ENCODE measurements at places on chromosomes 2 and 18.
A peak's percentile ranks its signal among the peaks of the same experiment; 100 is the strongest.

- no peak overlapping the region for H3K4me3 ChIP-seq
- DNase-seq, result no peak
- no peaks in the 10 kb centered on the region for H3K36me3 ChIP-seq
- no peak overlapping the region for H3K27ac ChIP-seq
Measured at GRCh38 chr2:76320716-76321115, 610.0 kb upstream of the GCFC2 start.

DNA sequence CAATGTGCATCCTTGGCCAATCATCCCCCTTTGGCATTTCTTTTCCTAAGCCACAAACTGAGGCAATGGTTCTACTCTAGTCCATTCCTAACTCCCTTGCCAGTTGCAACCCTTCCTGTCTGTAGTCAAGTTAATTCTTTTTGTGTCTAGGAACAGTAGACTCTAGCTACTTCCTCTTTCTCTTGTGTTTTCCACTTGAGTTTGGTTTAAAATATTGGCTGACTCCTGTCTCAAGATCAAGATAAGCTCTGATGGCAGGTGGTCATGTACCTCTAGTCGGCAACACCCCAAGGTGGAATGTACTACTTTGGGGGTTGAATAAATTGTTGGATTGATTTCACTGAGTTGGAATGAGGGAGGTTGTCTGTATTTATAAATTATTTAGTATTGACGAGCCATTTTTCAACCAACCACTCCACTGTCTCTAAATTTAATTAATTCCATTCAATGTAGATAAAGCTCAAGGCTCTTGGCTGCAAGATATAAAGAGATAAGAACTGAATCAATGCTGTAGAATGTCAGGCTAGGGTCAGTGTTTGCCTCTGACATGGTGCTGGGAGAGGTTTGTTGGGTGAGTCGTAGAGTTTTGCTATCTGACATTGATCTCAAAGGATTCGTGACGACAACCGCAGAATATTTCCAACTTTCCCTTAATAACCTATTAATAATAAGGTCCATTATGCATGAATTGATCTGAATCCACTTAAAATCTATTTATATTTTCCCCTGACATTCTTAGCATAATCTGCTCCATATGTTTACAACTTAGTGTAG lies 188.7 kb upstream of the APCDD1 start:
- H3K36me3 ChIP-seq, result no peaks in the 10 kb centered on the region
- H3K4me3 ChIP-seq, result no peak overlapping the region
- DNase-seq, result no peak

- H3K27me3 ChIP-seq, result no peaks in the 10 kb centered on the region
- no peaks in the 10 kb centered on the region for H3K36me3 ChIP-seq
- H3K4me3 ChIP-seq, result no peak overlapping the region
- no peak for DNase-seq
- H3K27ac ChIP-seq, result no peak overlapping the region
Measured at GRCh38 chr2:156517419-156517818, 81.2 kb downstream of the GPD2 start.

- no peaks in the 10 kb centered on the region for H3K36me3 ChIP-seq
- peak within 1 kb of the TSS; percentile 68 for H3K27ac ChIP-seq
- H3K4me1 ChIP-seq, result no peaks in the 10 kb centered on the region
- DNase-seq, result peak; percentile 14
- no peaks in the 10 kb centered on the region for H3K27me3 ChIP-seq
Measured at GRCh38 chr2:157443795-157444640, at the start of gene CYTIP. TSS of gene CYTIP (minus strand) at chr2:157444089. CDS start at chr2:157444020, 69 bp downstream.

DNA sequence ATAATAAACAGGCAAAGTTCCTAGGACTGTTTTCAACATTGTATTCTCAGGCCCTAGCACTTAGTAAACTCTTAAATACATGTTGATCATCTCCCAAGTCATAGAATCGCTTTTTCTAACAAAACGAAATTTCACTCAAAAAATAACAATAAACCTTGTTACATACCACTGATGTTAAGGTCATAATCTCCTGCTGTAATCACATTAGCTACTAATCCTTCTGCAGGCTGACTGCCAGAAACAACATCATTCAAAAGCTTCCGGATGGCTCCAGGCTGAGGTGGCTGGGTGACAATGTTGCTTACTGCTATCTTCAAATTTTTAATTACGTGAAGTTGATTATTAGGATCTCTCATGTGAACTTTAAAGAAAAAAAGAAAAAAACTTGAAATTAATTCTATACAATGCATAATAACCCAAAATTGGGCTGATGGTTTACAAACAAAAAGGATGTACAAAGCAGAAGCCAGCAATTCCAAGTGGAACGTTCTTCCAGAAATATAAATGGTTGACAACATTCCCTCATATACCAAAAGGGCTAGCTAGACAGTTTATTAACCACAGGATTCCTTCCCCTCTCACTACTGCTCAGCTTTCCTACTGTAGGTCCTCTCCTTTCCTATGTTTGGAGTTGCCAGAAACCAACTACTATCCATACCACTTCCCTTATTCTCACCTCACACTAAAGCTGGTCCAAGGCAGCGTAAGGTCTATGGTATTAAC lies 11.6 kb downstream of the TRAPPC8 start:
- H3K36me3 ChIP-seq, result no peaks in the 10 kb centered on the region
- no peak overlapping the region for H3K4me3 ChIP-seq
- no peak for DNase-seq
- peaks cover 13% of the 10 kb centered on the region for H3K4me1 ChIP-seq
- no peaks in the 10 kb centered on the region for H3K27me3 ChIP-seq
- no peak overlapping the region for H3K27ac ChIP-seq

GRCh38 chr2:176598351-176598750 lies 329.1 kb downstream of the MTX2 start:
- no peaks in the 10 kb centered on the region for H3K27me3 ChIP-seq
- no peaks in the 10 kb centered on the region for H3K36me3 ChIP-seq
- H3K27ac ChIP-seq, result no peak overlapping the region
- no peak overlapping the region for H3K4me3 ChIP-seq
- DNase-seq, result no peak

GRCh38 chr2:120493231-120493630 lies 147.3 kb downstream of the INHBB start:
- no peak for DNase-seq
- H3K4me3 ChIP-seq, result no peak overlapping the region

DNA sequence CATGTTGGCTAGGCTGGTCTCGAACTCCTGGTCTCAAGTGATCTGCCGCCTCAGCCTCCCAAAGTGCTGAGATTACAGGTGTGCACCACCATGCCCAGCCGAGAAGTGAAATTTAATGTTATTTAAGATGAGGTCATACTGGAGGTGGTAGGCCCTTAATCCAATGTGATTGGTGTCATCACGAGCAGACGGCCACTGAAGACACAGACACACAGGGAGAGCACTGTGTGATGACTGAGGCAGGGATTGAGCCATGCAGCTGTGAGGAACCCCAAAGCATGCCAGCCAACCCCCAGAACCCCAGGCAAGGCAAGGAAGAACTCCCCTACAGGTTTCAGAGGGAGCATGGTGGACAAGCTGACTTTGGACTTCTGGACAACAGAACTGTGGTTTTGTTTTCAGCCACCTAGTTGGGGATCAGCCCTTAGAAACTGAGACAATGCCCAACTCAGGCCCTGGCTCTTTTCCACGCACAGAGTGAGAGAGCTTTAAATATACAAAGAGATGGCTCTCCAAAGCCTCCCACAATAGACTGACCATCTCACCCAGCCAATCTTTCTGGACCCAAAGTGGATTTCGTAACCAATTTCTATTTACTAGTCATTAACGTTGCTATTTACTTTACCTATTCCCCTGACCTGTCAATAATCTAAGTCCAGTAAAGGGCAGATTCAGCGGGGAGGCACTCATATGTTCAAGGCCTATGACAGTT lies 34.2 kb downstream of the TBC1D8 start:
- H3K27ac ChIP-seq, result no peak overlapping the region
- H3K4me3 ChIP-seq, result no peak overlapping the region
- peaks cover 58% of the 10 kb centered on the region for H3K4me1 ChIP-seq
- no peak for DNase-seq
- no peaks in the 10 kb centered on the region for H3K36me3 ChIP-seq
- no peaks in the 10 kb centered on the region for H3K27me3 ChIP-seq

DNA sequence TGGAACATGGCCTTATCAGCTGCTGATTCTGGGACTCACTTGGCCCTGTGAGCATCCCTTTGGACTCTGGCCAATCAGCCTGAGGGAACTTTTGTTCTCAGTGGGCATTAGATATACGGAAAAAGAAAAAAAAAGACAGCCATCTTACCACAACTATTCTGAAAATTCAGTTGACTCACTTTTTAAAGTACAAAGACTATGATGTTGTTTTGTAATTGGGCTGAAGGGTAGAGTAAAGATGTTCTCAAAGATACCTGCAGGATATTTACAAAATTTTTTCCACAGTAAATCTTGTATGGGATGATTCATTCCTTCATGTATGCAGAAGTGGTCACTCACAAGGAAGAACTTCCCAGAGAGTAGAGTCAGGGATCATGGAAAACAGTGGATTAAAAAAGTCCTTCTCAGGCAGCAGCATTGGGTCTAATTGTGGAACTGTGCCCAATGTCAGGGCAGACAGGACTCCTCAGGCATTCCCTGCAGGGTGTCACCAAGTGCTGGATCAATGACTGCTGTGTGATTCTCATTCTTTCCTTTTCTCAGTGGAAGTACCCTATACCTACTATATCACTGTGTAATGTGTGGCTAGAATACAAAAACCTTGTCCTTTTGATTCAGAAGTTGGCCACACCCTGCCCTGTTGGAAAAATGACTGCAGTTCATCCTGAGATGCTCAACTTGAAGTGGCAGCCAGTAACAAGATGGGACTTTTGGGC lies 35.4 kb downstream of the SULT1C4 start:
- H3K4me3 ChIP-seq, result no peak overlapping the region
- H3K27ac ChIP-seq, result no peak overlapping the region
- DNase-seq, result no peak

DNA sequence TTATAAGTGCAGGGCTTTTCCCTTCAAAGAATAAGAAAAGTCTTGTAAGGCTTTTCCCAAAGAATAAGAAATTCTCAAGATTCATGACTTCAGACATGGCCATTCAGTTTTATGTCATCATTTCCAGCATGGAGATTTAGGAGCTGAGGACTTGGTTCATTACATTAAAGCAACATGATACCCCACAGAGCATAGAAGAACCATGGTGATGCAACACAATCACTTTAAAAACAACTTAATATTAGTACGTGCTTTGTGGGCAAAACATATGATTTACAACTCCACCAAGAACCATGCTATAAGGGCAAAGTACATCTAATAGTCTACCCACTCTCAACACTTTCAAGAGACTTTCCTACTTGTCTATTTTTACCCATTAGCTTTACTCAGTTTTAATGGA lies 214.4 kb downstream of the SRBD1 start:
- no peak overlapping the region for H3K27ac ChIP-seq
- no peaks in the 10 kb centered on the region for H3K27me3 ChIP-seq

DNA sequence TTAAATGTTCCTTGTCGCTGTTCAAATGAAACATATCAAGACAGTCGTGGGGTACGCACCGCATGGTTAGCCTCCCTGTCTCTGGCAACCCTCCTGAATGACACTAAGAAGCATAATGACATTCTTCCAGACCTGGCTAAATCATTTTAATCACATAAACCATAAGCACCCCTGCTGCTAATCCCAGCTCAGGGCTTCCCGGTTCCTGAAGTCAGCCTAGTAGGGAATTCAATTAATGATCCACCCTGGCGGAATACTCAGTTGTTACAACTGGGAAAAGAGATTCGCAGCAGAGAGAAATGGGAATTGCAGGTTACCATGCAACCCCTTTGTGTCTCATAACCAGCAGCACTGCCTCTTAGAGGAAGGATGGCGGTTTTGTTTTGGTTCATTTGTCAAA lies 200.8 kb upstream of the AGAP1 start:
- H3K36me3 ChIP-seq, result no peaks in the 10 kb centered on the region
- H3K4me3 ChIP-seq, result no peak overlapping the region
- H3K27ac ChIP-seq, result no peak overlapping the region
- no peaks in the 10 kb centered on the region for H3K4me1 ChIP-seq
- no peaks in the 10 kb centered on the region for H3K27me3 ChIP-seq

GRCh38 chr2:120269076-120269744 lies 16.6 kb downstream of the RALB start:
- H3K27me3 ChIP-seq, result no peaks in the 10 kb centered on the region
- no peak for DNase-seq
- H3K4me3 ChIP-seq, result no peak overlapping the region
- no peaks in the 10 kb centered on the region for H3K36me3 ChIP-seq
- H3K27ac ChIP-seq, result no peak overlapping the region

GRCh38 chr2:17620280-17620679 lies 79.8 kb downstream of the VSNL1 start:
- no peaks in the 10 kb centered on the region for H3K27me3 ChIP-seq
- H3K36me3 ChIP-seq, result no peaks in the 10 kb centered on the region
- H3K27ac ChIP-seq, result peak overlapping the region; percentile 83
- H3K4me1 ChIP-seq, result peaks cover 38% of the 10 kb centered on the region

DNA sequence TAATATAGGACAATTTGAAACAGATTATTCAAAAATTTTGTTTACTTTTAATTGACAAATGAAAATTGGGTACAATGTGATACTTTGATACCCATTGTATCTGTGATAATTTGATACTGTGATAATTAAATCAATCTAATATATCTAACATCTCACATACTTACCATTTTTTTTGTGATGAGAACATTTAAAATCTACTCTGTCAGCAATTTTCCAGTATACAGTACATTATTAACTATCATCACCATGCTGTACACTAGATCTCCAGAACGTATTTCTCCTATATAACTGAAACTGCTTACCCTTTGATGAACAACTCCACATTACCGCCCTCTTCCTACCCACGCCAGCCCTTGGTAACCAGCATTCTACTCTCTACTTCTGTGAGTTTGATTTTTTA lies 139.7 kb upstream of the TFPI start:
- H3K36me3 ChIP-seq, result no peaks in the 10 kb centered on the region
- no peak overlapping the region for H3K4me3 ChIP-seq
- no peaks in the 10 kb centered on the region for H3K4me1 ChIP-seq
- no peaks in the 10 kb centered on the region for H3K27me3 ChIP-seq

- peaks cover 72% of the 10 kb centered on the region for H3K4me1 ChIP-seq
- no peaks in the 10 kb centered on the region for H3K36me3 ChIP-seq
- peak overlapping the region; percentile 93 for H3K27ac ChIP-seq
- no peak for DNase-seq
- no peak overlapping the region for H3K4me3 ChIP-seq
Measured at GRCh38 chr2:85746321-85747004, 7.3 kb upstream of the ATOH8 start.

DNA sequence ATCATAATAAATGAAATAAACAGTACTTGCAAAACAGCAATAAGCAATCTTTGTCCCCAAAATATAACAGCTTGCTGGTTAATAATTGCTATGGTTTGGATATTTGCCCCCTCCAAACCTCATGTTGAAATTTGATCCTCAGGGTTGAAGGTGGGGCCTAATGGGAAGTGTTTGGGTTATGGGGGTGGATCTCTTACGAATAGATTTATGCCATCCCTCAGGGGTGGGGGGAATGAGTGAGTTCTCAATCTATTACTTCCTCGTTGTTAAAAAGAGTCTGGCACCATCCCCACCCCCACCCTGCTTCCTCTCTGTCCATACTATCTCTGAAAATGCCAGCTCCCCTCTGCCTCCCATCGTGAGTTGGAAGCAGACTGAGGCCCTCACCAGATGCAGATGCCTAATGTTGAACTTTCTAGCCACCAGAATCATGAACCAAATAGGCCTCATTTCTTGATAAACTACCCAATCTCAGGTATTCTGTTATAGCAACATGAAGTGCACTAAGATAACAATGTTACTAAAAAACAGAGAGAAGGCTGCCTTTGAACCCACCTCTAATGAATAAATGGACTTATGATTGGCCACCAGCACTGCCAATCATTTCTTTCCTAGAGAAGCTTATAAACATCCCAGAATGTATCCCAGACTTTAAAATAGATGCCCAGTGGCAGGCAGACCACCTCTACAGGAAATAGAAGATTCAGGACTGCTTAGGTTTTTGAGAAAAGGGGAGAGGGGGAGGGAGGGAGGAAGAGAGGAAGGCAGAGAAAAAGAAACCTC lies 90.1 kb downstream of the ALPK2 start:
- no peak overlapping the region for H3K27ac ChIP-seq
- H3K27me3 ChIP-seq, result no peaks in the 10 kb centered on the region
- peaks cover 11% of the 10 kb centered on the region for H3K4me1 ChIP-seq
- H3K4me3 ChIP-seq, result no peak overlapping the region
- no peak for DNase-seq
- no peaks in the 10 kb centered on the region for H3K36me3 ChIP-seq
